Right atrium auricular region (tissue), 2 donors: ENCODE measurements at places on chromosomes 4 and X. TPM values are rescaled to one million over a fixed set of nuclear protein-coding genes. Genes with fewer than 3 reads are reported as not detected.

DNA sequence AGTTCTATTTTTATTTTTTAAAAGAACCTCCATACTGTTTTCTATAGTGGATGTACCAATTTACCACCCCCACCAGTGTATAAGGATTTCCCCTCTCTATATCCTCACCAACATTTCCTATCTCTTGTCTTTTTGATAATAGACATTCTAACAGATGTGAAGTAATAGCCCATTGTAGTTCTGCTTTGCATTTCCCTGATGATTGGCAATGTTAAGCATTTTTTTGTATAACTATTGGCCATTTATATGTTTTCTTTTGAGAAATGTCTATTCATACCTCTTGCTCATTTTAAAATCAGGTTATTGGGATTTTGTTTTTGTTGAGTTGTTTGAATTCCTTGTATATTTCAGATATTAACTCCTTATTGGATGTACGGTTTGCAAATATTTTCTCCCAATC, 251.1 kb upstream of the HTR2C start:
- DNase-seq, result no peak

DNA sequence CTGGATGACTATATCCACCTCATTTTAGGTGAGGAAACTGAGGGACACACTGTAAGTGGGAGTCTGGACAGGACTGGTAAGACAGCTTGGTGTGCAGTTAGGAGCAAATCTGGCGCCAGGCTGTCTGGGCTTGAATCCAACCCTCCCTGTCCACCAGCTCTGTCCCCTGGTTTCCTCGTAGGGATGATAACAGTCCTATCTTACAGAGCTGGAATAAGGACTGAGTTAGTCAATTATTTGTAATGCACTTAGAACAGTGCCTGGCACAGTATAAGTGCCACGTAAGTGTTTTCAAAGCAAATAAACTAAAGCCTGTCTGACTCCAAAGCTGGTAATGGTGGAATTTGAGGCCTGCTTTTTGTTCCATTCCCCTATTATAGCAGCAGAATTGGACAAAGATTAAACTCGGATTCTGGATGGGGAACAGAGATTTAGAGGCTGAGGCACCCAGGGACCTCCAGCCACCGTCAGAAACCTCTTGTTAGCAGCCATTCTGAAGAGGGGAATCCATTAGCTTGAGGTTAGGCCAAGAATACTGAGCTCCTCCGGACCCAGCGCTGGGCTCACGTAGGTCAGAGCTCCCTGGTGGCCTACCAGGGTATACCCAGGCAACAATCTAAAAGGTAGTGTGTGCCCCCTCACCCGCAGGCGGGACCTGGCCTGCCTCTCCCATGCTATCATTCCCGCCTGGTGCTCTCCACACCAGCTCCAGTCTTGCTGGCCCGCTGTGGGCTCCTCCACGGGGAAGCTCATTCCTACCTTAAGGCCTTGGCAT, 102.1 kb downstream of the UCHL1 start:
- no peak for DNase-seq

DNA sequence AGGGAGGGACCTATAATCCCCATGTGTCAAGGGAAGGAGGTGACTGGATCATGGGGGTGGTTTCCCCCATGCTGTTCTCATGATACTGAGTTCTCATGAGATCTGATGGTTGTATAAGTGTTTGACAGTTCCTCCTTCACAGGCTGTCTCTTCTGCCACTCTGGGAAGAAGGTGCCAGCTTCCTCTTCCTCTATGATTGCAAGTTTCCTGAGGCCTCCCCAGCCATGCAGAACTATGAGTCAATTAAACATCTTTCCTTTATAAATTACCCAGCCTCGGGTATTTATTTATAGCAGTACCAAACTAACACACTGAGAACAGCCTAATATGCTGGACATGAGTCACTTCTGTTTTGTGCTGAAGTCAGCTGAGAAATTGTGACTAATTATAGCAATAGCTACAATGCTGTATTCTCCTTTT, 656.9 kb upstream of the CPEB2 start:
- no peak for DNase-seq

GRCh38 chrX:135522878-135523693, 2.6 kb downstream of the INTS6L start:
- no peak for DNase-seq

DNA sequence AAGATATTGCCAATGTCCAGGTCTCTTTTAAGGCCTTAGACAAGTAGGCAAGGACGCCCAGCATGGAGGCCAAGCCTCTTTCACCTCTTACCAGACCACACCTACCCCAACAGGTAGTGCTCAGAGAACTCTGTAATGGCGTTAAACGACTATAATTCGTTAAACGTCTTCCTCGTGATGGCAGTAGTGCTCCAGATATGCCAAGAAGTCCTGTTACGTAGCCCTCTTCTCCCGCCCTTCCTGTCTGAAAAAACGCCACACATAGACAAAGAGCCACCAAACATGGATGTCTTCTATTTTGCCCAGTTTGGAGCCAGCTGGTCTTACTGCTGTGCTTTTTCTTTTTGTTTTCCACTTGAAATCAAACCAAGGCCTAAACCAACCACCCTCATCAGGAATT, 190.7 kb downstream of the OR13H1 start:
- DNase-seq, result no peak

- DNase-seq, result no peak
Observed at GRCh38 chr4:176833400-176834175, 40.9 kb upstream of the VEGFC start.

- DNase-seq, result no peak
Observed at GRCh38 chr4:128228845-128229795, 58.5 kb downstream of the PGRMC2 start.

GRCh38 chrX:22246620-22247019, 26.1 kb upstream of the CBLL2 start:
- no peak for DNase-seq

The SYTL4 gene
- 3.2 TPM for total RNA-seq
